ENCODE measurements at places on chromosomes 16 and 17. TPM values are rescaled to one million over a fixed set of nuclear protein-coding genes. Genes with fewer than 3 reads are reported as not detected.

SOCS1 gene
- 10.6 TPM for total RNA-seq

FOXN1 gene
- not detected for total RNA-seq

LDHD gene
- 21.6 TPM for total RNA-seq

BCO1 gene
- total RNA-seq, result not detected

ZFPM1 gene
- total RNA-seq, result 0.44 TPM

HID1 gene
- total RNA-seq, result 3.3 TPM

SEPTIN12 gene
- total RNA-seq, result not detected

SMCR8 gene
- total RNA-seq, result 18.2 TPM

TAC4 gene
- not detected for total RNA-seq

E4F1 gene
- 33.2 TPM for total RNA-seq

CACNG4 gene
- total RNA-seq, result not detected

CMIP gene
- total RNA-seq, result 24.0 TPM

All from subcutaneous adipose tissue (tissue), 4 donors.